Stomach (tissue), 19 donors: ENCODE measurements at places on chromosomes 4 and X. TPM values are rescaled to one million over a fixed set of nuclear protein-coding genes. Genes with fewer than 3 reads are reported as not detected.

The EDA gene
- not detected for total RNA-seq

The PNMA3 gene
- total RNA-seq: 2.2 TPM

The XKRX gene
- not detected for total RNA-seq

The MAGEA8 gene
- total RNA-seq: not detected

The SHROOM2 gene
- 3.7 TPM for total RNA-seq

The SPP1 gene
- 12.7 TPM for total RNA-seq

The ELOVL6 gene
- 4.1 TPM for total RNA-seq

The BTK gene
- total RNA-seq: 1.3 TPM

The AFP gene
- total RNA-seq: not detected

The FATE1 gene
- total RNA-seq: not detected

The NKAP gene
- total RNA-seq: 3.8 TPM

The TMEM156 gene
- total RNA-seq: 0.37 TPM

The GAGE12F gene
- total RNA-seq: not detected

The GLA gene
- total RNA-seq: 7.7 TPM

The WNK3 gene
- 4.0 TPM for total RNA-seq

The PPEF2 gene
- not detected for total RNA-seq

The ARAF gene
- 135 TPM for total RNA-seq

The RPS6KA6 gene
- total RNA-seq: 22.3 TPM

The GBA3 gene
- total RNA-seq: 13.0 TPM

The SYN1 gene
- not detected for total RNA-seq

The NMU gene
- 0.92 TPM for total RNA-seq

The OTUD6A gene
- total RNA-seq: not detected

The CLCN3 gene
- 65.7 TPM for total RNA-seq

The MUC7 gene
- total RNA-seq: not detected

The UBE2K gene
- 7.0 TPM for total RNA-seq

The GIMD1 gene
- total RNA-seq: not detected

The ABRAXAS1 gene
- 3.6 TPM for total RNA-seq

The SHOX gene
- not detected for total RNA-seq

The SLITRK4 gene
- not detected for total RNA-seq

The HHIP gene
- total RNA-seq: 0.29 TPM

The PTTG2 gene
- not detected for total RNA-seq

The IQSEC2 gene
- total RNA-seq: 15.9 TPM

The NPY5R gene
- not detected for total RNA-seq

The HTN3 gene
- not detected for total RNA-seq

The CYTL1 gene
- 5.1 TPM for total RNA-seq

The SMIM10 gene
- total RNA-seq: 0.45 TPM

The ARMCX5 gene
- 37.1 TPM for total RNA-seq

The STBD1 gene
- total RNA-seq: 29.3 TPM

The TLR2 gene
- total RNA-seq: 29.6 TPM

The TSPYL2 gene
- total RNA-seq: 41.1 TPM

The MAB21L2 gene
- 95.9 TPM for total RNA-seq

The CENPVL1 gene
- total RNA-seq: not detected

The SLITRK2 gene
- total RNA-seq: not detected

The BEX1 gene
- not detected for total RNA-seq

The SH3D19 gene
- total RNA-seq: 93.7 TPM

The SSX2 gene
- total RNA-seq: not detected

The CCSER1 gene
- total RNA-seq: 28.1 TPM

The GLOD5 gene
- not detected for total RNA-seq

The SPANXA2 gene
- total RNA-seq: not detected

The CFAP299 gene
- total RNA-seq: not detected

The KCTD8 gene
- not detected for total RNA-seq

The AFM gene
- total RNA-seq: not detected
